T-helper 2 cell (primary cell): ENCODE measurements at places on chromosomes 12 and 14.

GRCh38 chr14:28365510-28365909, 401.1 kb upstream of the FOXG1 start:
- no peak for DNase-seq

- DNase-seq, result no peak
These were observed 190.8 kb upstream of the C14orf180 start for GRCh38 chr14:104388541-104389325.

DNA sequence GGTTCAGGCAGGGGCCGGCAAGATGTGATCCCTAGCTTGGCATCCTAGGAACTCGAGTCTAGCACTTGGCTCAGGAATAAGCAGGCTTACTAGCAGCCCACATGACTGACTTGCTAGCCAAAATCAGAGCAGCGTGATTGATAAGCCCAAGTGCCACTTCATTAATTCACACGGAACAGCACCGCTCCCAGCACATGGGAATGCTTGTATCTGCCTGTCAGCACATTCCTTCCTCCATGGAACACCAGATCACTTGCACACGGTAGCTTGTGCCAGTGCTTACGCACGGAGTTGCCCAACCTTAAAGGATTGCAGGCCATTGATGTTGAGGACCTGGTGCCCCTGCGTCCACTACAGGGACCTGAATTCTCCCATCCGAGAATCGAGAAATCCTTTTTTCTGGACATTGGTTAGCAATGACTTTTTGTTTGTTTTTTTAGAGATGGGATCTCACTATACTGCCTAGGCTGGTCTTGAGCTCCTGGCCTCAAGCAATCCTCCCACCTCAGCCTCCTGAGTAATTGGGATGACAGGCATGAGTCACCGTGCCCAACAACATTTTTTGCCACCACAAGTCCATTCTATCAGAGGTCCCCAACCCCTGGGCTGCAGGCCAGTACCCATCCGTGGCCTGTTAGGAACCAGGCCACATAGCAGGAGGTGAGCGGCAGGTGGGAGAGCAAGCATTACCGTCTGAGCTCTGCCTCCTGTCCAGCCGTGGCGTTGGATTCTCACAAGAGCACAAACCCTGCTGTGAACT, 30.6 kb upstream of the TSPAN9 start:
- no peak for DNase-seq

DNA sequence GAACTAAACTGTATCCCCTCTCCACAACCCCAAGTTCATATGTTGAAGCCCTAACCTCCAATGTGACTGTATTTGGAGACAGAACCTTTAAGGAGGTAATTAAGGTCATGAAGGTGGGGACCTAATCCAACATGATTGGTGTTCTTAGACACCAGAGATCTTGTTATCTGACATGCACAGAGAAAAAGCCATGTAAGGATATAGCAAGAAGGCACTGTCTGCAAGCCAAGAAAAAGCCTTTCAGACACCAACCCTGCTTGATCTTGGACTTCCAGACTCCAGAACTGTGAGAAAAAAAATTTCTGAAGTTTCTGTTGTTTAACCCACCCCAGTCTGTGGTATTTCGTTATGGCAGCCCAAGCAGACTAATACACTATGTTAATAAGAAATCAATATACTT, 62.2 kb upstream of the CFL2 start:
- no peak for DNase-seq

DNA sequence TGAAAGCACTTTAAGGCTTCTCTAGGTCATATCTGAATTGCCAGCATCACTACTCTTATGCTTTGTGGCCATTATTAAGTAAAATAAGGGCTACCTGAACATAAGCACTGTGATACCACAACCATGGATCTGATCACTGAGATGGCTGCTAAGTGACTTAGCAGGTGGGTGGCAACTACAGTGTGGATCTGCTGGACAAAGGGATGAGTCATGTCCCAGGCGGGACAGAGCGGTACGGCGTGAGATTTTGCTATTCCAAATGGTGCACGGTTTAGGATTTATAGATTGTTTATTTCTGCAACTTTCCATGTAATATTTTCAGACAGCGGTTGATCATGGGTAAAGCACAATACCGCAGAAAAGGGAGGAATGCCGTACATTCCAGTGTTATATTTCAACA, 39.4 kb downstream of the MLXIP start:
- no peak for DNase-seq

- no peak for DNase-seq
These were observed 163.0 kb upstream of the FOXG1 start for GRCh38 chr14:28603606-28604005.

- no peak for DNase-seq
These were observed 1349.1 kb downstream of the TMEM121 start for GRCh38 chr14:106875503-106875902.

GRCh38 chr12:30169839-30170591, 386.3 kb upstream of the TMTC1 start:
- DNase-seq, result no peak

DNA sequence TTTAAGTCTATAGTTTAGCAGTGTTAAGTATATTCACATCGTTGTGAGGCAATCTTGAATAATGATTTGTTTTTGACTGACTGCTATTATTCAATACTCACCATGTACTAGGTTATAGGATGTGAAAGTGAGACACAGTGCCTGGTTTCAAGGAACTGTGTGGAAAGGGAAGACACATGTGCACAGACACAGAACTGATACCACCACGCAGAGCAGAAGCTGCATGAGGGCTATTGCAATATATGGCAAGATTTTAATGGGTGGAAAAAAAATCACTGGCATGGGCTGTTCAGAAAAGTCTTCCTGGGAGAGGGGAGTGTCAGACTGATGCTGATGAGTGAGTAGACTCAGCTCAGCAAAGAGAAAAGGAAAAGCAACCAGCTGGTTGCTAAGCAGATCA, 10.4 kb downstream of the SLC7A8 start:
- DNase-seq, result no peak

DNA sequence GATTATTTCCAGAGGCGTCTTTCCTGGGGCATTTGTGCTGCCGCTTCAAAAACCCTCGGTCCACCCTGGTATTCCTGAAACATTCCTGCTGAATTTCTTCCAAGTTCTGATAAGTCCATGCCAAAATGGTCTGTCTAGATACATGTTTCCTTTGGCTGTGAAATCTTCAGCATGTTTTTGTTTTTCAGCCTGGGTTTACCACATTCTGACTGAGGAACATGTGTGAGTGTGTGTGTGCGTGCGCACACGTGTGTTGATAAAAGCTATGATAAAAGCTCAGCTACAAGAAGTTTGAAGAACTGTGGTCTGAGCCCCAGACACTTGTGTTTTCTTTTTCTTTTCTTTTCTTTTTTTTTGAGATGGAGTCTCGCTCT, 22.4 kb downstream of the ANKRD9 start:
- peak; percentile 57 for DNase-seq

GRCh38 chr14:36784541-36784940, 122.9 kb downstream of the PAX9 start:
- no peak for DNase-seq

DNA sequence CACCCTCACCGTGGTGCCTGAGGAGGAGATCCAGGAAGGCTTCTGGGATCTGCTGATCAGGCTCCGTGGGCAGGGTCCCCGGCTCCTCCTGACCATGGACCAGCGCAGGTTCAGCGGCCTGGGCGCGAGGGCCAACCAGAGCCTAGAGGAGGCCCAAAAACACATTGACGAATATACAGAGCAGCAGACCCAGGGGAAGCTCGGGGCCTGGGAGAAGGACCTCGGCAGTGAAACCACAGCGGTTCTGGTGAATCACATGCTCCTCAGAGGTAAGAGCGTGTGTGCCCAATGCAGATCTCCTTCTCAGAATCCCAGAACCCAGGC, 29.4 kb downstream of the SERPINA3 start:
- no peak for DNase-seq

- DNase-seq, result no peak
These were observed 1.8 kb downstream of the ABCC9 start for GRCh38 chr12:21939435-21939834.

DNA sequence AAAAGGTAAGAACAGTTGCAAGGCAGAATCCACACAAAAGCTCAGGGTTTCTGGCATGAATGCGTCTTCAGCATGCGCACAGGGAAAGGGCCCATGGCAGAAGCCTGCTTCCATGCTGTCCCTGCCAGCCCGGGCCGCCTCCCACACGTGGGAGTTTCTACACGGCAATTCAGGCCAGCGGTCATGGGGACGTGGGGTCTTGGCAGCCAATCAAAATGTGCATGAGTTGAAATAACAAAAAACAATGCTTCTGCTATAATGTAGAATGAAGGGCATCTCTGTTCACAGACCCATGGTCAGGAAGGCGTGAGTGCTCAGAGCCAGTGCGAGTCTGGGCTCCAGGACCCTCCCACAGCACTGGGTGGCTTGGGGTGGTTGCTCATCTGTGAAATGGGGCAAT, 28.6 kb downstream of the AMN start:
- DNase-seq, result no peak

DNA sequence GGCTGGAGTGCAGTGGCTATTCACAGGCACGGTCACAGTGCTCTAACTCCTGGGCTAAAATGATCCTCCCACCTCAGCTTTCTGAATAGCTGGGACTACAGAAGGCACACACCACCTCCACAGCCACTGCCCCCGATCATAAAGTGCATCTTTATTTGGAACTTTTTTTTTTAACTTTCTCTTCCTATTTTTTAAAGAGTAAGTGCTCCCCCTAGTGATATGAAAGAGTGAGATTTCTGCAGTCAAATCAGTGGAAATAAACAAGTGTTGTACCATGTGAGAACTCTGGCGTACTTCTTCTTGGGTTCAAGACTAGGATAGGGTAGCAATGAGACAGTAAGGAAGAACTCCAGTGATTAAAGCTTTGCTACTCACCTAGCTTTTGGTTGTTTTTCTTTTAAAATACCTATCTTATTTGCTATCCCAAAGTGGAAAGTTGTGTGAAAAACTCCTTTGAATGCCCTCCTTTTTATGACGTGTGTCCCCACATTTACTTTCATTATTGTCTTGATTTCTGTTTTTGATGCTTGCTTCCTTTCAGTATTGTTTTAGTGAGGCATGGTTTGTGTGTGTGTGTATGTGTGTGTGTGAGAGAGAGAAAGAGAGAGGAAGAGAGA, 6.6 kb downstream of the PPP4R4 start:
- DNase-seq, result peak; percentile 82

DNA sequence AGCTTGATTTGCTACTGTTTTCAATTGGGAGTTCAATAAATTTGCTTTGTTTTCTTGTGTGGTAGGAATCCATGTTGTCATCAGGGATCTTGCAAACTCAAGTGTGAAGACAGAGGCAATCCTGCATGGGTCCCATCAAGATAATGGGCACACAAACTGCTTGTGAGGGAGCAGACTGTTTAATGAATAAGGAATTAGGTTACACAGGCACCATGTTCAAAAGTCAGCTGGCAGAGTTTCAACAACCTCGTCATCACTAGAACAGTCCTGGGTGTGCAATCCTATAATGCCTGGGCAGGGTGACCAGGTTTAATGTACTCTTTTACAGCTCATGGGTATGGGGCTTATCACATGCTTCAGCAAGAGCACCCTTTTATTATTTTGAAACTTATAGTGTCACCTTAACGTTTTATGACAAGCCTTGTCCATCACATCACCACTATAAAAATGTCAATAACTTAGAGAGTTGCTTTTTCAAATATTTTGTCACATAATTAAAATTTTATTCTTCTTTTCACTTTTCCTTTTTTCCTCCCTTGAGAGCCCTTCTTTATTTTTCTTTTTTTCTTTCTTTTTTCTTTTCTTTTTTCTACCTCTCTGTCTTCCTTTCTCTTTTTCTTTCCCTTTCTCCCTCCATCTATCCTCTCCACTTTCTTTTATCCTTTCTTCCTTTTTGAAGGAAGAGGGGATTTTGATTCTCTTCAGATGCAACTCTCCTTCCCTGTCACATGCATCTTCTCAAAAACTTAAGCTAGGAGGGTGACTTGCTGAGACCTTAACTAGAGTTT, 252.2 kb upstream of the ATP2B1 start:
- DNase-seq, result no peak

DNA sequence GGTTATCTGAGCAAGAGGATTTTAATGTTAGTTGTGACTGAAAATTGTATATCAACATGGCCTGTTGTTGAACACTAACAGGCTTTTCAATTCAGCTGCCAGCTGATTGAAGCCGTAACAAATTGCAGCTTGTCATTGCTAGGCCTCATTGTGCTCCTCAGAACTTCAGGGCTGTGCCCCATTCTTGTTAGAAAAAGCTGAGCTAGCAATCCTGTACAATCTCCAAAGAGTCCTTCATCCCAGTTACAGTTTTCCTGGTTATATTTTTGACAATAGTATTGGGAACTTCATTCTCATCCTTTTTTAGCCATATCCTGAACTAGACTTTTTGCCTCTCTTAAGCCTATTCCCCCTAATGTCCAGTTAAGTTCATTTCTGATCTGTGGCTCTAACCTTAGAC, 564.1 kb upstream of the ATXN7L3B start:
- no peak for DNase-seq

GRCh38 chr14:54877703-54878021, 25.0 kb downstream of the GCH1 start:
- DNase-seq, result no peak

- no peak for DNase-seq
These were observed 202.0 kb downstream of the PPM1H start for GRCh38 chr12:62732861-62733427.
